ENCODE measurements at places on chromosomes 1 and 21.

- H3K36me3 ChIP-seq: no peaks in the 10 kb centered on the region
- H3K27ac ChIP-seq: no peak overlapping the region
- DNase-seq: no peak
- H3K27me3 ChIP-seq: peaks cover 1% of the 10 kb centered on the region
- H3K4me3 ChIP-seq: no peak overlapping the region
These were observed 98.3 kb downstream of the DUSP10 start for GRCh38 chr1:221643404-221644144.

GRCh38 chr1:165900576-165901380 lies 73.4 kb downstream of the UCK2 start:
- no peak overlapping the region for H3K4me3 ChIP-seq
- no peak for DNase-seq
- no peaks in the 10 kb centered on the region for H3K27me3 ChIP-seq
- peaks cover 10% of the 10 kb centered on the region for H3K4me1 ChIP-seq

DNA sequence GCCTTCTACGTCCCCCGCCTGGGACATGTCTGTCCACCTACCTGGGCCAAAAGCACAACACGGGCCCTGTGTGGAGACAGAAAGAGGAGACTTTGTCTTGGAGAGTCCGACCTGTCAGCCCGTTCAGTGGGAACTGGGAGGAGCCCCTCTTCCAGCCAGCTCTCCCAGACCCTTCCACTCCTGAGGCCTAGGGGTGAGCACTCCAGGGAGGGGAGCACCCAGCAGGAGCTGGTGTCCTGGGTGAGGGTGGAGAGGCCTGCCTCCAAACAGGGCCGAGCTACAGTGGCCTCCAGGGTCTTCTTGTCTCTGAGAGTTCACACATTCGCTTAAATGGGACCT lies 546 bp downstream of the SPOCD1 start:
- peaks cover 8% of the 10 kb centered on the region for H3K36me3 ChIP-seq
- no peak for DNase-seq
- H3K4me3 ChIP-seq: no peak overlapping the region
- no peaks in the 10 kb centered on the region for H3K27me3 ChIP-seq
- peak overlapping the region; percentile 80 for H3K27ac ChIP-seq

- peaks cover 20% of the 10 kb centered on the region for H3K4me1 ChIP-seq
- H3K27ac ChIP-seq: peak overlapping the region; percentile 46
- DNase-seq: no peak
- peaks cover 29% of the 10 kb centered on the region for H3K36me3 ChIP-seq
- H3K27me3 ChIP-seq: no peaks in the 10 kb centered on the region
These were observed 38.3 kb downstream of the USP25 start for GRCh38 chr21:15768045-15768601.

DNA sequence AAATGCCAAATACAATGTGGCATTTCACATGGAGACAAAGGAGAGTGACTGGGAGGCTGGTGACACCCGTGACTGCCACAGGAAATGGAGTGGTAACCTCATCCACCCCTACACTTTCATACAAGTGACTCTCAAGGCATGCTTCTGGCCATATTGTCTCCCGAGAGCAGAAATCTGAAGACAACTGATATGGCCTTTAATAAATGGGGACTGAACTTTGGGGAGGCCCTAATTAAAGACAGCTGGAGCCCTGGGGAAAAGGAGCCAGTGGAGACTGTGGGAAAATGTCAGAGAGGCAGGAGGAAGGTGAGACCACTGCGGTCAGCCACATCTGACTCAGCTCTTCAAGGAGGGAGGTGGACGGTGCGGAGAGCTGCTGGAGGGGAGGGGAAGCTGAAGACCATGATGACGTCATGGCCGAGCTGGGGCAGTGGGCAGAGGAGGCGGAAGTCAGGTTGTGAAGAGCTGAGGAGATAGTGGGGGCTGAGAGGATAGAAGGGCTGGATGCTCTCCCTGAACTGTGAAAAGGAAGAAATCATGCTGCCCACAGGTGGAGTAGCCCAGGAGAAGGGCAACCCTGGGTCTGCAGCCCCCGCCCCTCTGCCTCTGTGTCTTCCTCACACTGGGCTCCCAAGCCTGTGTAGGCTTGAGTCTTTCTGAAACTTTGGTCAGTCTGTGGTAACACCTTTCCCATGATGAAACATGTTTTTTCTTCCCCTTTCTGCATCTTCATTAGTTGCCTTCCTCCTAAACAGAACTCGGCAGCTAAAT lies 14.0 kb upstream of the NCF2 start:
- H3K36me3 ChIP-seq: no peaks in the 10 kb centered on the region
- H3K27me3 ChIP-seq: peaks cover 35% of the 10 kb centered on the region
- H3K4me1 ChIP-seq: peaks cover 10% of the 10 kb centered on the region
- no peak for DNase-seq
- no peak overlapping the region for H3K4me3 ChIP-seq

GRCh38 chr1:98940069-98940721 lies 64.5 kb downstream of the PLPPR5 start:
- no peaks in the 10 kb centered on the region for H3K4me1 ChIP-seq
- H3K36me3 ChIP-seq: no peaks in the 10 kb centered on the region
- H3K27ac ChIP-seq: no peak overlapping the region
- H3K4me3 ChIP-seq: no peak overlapping the region
- no peaks in the 10 kb centered on the region for H3K27me3 ChIP-seq
- no peak for DNase-seq

DNA sequence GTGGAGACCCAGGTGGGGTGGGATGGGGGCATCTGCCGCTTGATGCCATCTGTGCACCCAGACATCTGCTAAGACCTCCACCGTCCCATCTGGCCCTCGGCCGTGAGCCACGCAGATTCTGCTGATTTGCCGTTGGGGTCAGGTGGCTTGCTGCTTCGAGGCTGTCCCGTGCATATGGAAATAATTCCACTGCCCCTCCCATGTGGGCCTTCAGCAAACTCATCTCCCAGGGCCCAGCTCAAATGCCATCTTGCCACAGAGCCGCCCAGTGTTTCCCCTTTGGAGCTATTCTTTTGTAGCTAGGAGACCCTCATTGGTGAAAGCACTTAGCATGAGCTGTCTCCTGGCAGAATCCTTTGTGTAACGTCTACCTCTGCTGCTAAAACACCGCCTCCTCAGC lies 99.8 kb downstream of the KAZN start:
- no peaks in the 10 kb centered on the region for H3K36me3 ChIP-seq
- no peak overlapping the region for H3K27ac ChIP-seq
- no peaks in the 10 kb centered on the region for H3K4me1 ChIP-seq
- no peak overlapping the region for H3K4me3 ChIP-seq
- no peak for DNase-seq

GRCh38 chr1:158414651-158415345 lies 11.2 kb downstream of the OR10K2 start:
- no peak for DNase-seq
- H3K4me3 ChIP-seq: no peak overlapping the region
- peaks cover 6% of the 10 kb centered on the region for H3K36me3 ChIP-seq
- H3K4me1 ChIP-seq: no peaks in the 10 kb centered on the region

DNA sequence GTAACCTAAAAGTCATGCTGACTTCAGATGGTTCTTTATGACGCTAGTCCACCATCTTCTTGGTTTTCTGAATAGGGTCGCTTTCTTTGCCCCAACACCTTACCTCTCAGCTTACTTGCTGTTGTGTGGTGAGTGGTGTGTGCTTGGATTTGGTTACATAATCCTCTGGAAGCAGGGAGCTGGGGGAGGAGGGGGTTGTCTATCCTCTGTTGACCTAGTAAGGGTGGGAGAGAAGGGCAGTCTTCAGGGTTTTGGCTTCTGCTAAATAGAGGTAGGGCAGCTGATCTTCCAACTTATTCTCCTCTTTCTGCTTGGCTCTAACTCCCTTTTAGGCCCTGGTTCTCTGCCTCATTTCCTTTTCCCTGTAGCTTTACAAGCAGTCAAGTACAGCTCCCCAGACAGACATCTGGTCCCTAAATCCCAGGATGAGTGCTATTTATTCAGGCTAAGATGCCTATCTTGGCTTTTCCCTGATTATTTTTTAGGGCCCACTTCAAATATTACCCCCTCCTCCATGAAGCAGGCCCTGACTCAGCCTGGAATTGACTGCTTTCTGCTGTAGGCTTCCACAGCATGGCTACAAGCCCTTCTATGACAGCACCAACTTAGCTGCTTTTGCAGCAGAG lies 6.4 kb upstream of the REN start:
- no peaks in the 10 kb centered on the region for H3K36me3 ChIP-seq
- H3K4me3 ChIP-seq: no peak overlapping the region
- no peak overlapping the region for H3K27ac ChIP-seq
- peaks cover 15% of the 10 kb centered on the region for H3K27me3 ChIP-seq

All from effector memory CD8-positive, alpha-beta T cell (primary cell).